ENCODE measurements at places on chromosomes 5 and 9. TPM values are rescaled to one million over a fixed set of nuclear protein-coding genes. Genes with fewer than 3 reads are reported as not detected.
A peak's percentile ranks its signal among the peaks of the same experiment; 100 is the strongest.

- peak; percentile 83 for DNase-seq
Observed at GRCh38 chr9:86948074-86948929, 996 bp upstream of the GAS1 start.

DNA sequence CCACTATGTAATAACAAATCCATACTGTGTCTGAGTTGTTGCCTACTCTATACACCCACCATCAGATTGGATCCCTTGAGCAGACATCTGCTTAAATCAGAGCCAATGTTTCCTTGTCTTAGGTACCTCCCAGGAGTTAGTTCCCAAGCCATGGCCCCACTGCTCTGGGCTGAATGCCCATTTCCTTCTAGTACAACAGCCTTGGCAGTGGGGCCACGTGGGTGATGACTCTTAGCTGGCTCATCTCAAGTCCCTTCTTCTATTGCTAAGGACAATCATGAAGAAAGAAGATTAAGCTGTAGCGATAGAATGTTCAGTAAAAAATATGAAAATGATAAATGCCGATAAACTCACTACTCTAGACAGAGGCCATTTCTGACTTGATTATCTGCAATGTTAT, 16.6 kb downstream of the PTGR1 start:
- DNase-seq, result no peak

GRCh38 chr5:168780888-168781287, 201.7 kb upstream of the PANK3 start:
- DNase-seq, result no peak

DNA sequence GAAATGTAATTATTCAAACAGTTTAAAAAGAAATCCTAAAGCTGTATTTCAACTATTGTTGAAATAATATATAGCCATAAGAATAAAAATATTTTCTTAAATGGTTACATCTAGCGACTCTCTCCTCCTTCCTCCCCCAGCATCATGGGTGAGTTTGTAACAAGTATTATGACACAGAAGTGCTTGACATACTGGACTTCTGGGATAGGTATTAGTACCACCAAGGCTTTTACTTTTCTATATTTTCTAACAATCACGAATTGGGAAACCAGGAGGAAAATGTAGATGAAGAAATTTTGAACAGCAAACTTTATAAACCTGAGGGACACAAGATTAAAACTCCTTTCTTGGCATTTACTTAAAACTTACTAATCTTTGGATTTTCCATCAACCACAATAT, 4.4 kb downstream of the RORB start:
- no peak for DNase-seq

DNA sequence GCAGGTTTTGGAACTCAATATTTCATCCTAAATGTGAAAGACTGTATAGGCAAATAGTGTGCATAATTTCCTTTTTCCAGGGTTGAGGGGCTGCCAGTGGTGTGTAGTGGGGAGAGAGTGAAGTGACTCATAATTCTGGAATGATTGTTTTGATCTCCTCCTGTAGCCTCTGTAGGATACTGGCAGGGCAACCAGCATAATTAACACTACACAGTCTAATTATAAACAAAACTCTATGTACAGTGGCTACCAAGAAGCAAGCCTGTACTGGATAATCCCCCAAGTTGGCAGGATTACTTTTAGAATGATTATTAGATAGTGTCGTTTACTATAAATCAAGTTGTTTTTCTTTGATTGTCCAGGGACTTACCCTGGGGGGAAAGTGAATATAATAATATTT, 32.2 kb downstream of the LNPEP start:
- DNase-seq, result no peak

GRCh38 chr5:134845335-134845851, 375 bp upstream of the C5orf24 start:
- no peak for DNase-seq

- no peak for DNase-seq
Observed at GRCh38 chr5:148620091-148620490, 34.2 kb downstream of the HTR4 start.

DNA sequence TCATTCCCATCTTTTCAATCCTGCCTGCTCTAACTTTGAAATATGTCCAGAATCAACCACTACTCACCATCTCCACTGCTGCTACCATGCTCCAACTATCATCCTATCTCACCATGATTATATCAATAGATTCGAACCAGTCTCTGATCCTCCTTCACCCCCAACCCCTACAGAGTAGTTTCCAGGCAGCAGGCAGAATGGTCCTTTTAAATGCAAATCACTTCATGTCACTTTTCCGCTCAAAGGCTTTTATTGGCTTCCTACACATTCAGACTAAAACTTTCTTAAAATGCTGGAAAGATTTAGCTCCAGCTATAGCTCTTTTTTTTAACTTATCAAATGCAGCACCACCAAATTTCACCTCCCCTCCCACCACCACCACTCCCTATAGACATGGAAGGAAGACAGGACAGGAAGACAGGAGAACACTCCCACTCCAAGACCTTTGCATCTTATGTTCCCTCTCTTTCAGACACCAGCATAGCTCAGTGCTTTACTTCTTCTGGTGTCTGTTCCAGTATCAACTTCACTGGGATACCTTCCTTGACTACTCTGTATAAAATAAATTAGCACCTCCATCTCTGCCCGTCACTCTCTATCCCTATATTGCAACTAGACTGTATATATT, 9.9 kb upstream of the PPP2R2B start:
- DNase-seq, result no peak

DNA sequence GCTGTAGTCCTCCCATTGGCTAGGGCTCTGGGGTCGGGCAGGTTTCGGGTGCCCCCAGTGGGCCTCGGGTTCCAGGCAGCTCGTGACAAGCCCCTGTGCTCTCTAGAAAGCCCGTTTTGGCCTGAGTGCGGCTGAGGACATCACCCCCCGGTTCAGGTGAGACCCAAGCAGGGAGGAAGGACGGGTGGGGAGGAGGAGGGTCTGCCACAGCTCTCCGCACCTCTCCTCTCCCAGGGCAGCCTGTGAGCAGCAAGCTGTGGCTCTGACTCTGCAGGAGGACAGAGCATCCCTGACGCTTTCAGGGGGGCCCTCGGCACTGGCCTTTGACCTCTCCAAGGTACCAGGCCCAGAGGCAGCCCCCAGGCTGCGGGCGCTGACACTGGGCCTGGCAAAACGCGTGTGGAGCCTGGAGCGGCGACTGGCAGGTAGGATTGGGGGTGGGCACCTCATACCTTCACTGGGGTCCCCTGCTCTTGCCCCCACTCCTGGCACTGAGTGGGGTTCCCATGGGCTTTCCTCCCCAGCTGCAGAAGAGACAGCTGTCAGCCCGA, 672 bp downstream of the PAXX start:
- no peak for DNase-seq

GRCh38 chr5:32291591-32291990, 21.1 kb downstream of the MTMR12 start:
- DNase-seq, result no peak

Gene AK8
- 4.2 TPM for polyA plus RNA-seq

Gene AHRR
- polyA plus RNA-seq, result 3.1 TPM

Gene PITX1
- polyA plus RNA-seq, result not detected

Gene OBP2B
- polyA plus RNA-seq, result 0.34 TPM

Gene FGF1
- polyA plus RNA-seq, result 17.3 TPM

Gene PCDHGA9
- 3.6 TPM for polyA plus RNA-seq

Gene SLC34A1
- 315 TPM for polyA plus RNA-seq

Gene CDC20B
- 0.59 TPM for polyA plus RNA-seq
